ENCODE measurements at places on chromosomes 12 and 14. TPM values are rescaled to one million over a fixed set of nuclear protein-coding genes. Genes with fewer than 3 reads are reported as not detected.

GRCh38 chr14:23544511-23545447 lies 6.8 kb downstream of the ZFHX2 start:
- no peaks in the 10 kb centered on the region for H3K36me3 ChIP-seq
- peaks cover 2% of the 10 kb centered on the region for H3K4me1 ChIP-seq
- no peak overlapping the region for H3K27ac ChIP-seq
- H3K27me3 ChIP-seq: no peaks in the 10 kb centered on the region
- H3K4me3 ChIP-seq: no peak overlapping the region

GRCh38 chr12:96364092-96364700 lies 36.0 kb downstream of the CDK17 start:
- no peak overlapping the region for H3K4me3 ChIP-seq
- peaks cover 35% of the 10 kb centered on the region for H3K4me1 ChIP-seq
- H3K27ac ChIP-seq: no peak overlapping the region
- peaks cover 7% of the 10 kb centered on the region for H3K36me3 ChIP-seq

- H3K27ac ChIP-seq: no peak overlapping the region
- H3K36me3 ChIP-seq: no peaks in the 10 kb centered on the region
- H3K4me3 ChIP-seq: no peak overlapping the region
- peaks cover 91% of the 10 kb centered on the region for H3K27me3 ChIP-seq
- H3K4me1 ChIP-seq: no peaks in the 10 kb centered on the region
Observed at GRCh38 chr12:114694436-114695304, 10.7 kb upstream of the TBX3 start.

DNA sequence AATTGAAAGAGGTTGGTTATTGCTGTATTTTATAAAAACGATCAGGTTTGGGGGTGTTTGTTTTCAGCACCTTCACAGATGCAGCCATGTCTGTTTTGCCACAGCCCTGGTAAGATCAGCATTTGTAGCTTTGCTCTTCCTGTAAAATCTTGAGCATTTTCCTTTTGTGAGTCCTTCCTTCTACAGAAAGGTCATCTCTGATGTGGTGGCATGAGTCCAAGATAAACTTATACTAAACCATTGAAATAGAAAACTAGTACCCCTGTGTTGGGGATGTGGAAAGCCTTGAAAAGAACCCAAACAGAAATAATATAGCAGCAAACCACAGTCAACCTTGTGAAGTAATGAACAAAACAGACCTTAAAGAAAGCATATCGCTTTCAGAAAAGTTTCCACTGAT lies 85.5 kb downstream of the TGFB3 start:
- H3K27ac ChIP-seq: no peak overlapping the region
- H3K27me3 ChIP-seq: no peaks in the 10 kb centered on the region
- no peak for DNase-seq
- no peaks in the 10 kb centered on the region for H3K36me3 ChIP-seq

- no peak for DNase-seq
- no peaks in the 10 kb centered on the region for H3K27me3 ChIP-seq
- no peak overlapping the region for H3K27ac ChIP-seq
- no peaks in the 10 kb centered on the region for H3K4me1 ChIP-seq
- no peaks in the 10 kb centered on the region for H3K36me3 ChIP-seq
- H3K4me3 ChIP-seq: no peak overlapping the region
Observed at GRCh38 chr12:109539508-109539907, 33.8 kb downstream of the MMAB start.

DNA sequence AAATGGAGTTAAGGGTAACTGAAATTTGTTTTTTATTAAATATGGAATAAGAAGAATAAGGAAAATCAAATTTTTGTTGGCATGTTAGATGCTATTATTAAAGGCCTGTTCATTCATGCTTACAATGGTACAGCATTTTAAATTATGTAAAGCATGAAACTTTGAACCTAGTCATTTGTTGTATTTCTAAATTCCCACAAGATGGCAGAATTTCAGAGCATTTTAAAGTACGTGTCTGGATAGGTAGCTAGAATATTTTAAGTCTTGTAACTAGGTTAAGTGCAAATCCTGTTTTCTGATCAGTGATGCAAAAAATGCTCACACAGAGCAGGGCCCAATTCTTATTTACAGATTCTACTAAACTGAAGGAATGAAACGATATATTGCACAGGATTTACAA lies 585.6 kb upstream of the MIS18BP1 start:
- H3K4me1 ChIP-seq: no peaks in the 10 kb centered on the region
- DNase-seq: no peak
- H3K36me3 ChIP-seq: no peaks in the 10 kb centered on the region
- no peak overlapping the region for H3K4me3 ChIP-seq
- H3K27me3 ChIP-seq: no peaks in the 10 kb centered on the region

- DNase-seq: no peak
- H3K27me3 ChIP-seq: no peaks in the 10 kb centered on the region
- no peaks in the 10 kb centered on the region for H3K36me3 ChIP-seq
- no peak overlapping the region for H3K4me3 ChIP-seq
Observed at GRCh38 chr12:84857525-84858208, 54.9 kb downstream of the SLC6A15 start.

GRCh38 chr14:89773644-89774316 lies 180.8 kb downstream of the EFCAB11 start:
- no peak overlapping the region for H3K27ac ChIP-seq
- H3K36me3 ChIP-seq: no peaks in the 10 kb centered on the region
- peak; percentile 84 for DNase-seq

DNA sequence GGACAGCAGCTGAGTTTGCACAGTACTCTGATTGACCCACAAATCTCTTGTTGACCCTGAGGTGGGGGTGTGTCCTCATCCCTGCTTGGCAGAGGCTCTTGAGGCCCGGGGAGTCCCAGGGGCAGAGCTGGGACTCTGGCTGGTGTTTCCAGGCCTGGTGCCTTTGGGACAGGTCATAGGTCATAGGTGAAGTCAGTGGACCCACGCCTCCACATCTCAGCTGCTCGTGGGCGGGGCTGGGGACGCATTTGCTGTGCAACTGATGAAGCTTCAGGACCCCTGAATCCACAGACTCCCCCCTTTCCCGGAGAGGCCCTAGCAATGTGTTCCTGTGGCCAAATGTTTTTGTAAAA lies 408 bp upstream of the CACNA2D4 start:
- DNase-seq: peak; percentile 54
- no peaks in the 10 kb centered on the region for H3K36me3 ChIP-seq
- H3K27ac ChIP-seq: no peak overlapping the region
- H3K4me1 ChIP-seq: peaks cover 14% of the 10 kb centered on the region

GRCh38 chr12:44774815-44775411 lies 101.2 kb downstream of the NELL2 start:
- peaks cover 6% of the 10 kb centered on the region for H3K36me3 ChIP-seq
- no peak overlapping the region for H3K4me3 ChIP-seq
- H3K27ac ChIP-seq: no peak overlapping the region
- peaks cover 5% of the 10 kb centered on the region for H3K4me1 ChIP-seq

GRCh38 chr12:5272018-5272785 lies 159.7 kb upstream of the NTF3 start:
- DNase-seq: no peak
- no peak overlapping the region for H3K4me3 ChIP-seq
- no peaks in the 10 kb centered on the region for H3K36me3 ChIP-seq
- no peaks in the 10 kb centered on the region for H3K4me1 ChIP-seq

- peaks cover 50% of the 10 kb centered on the region for H3K36me3 ChIP-seq
- peak; percentile 96 for DNase-seq
- H3K4me1 ChIP-seq: peaks cover 19% of the 10 kb centered on the region
- H3K27me3 ChIP-seq: no peaks in the 10 kb centered on the region
- H3K27ac ChIP-seq: peak within 1 kb of the TSS; percentile 94
- H3K4me3 ChIP-seq: peak within 1 kb of the TSS; percentile 93
Observed at GRCh38 chr12:123601602-123602489, at the start of gene DDX55. DDX55 (plus strand) TSS chr12:123602099; CDS start chr12:123602149, 50 bp downstream.

GRCh38 chr14:20469890-20470602 lies 840 bp downstream of the PNP start:
- H3K27ac ChIP-seq: peak overlapping the region; percentile 100
- peak; percentile 82 for DNase-seq
- peaks cover 42% of the 10 kb centered on the region for H3K36me3 ChIP-seq
- H3K4me3 ChIP-seq: peak overlapping the region; percentile 95
- H3K4me1 ChIP-seq: peaks cover 40% of the 10 kb centered on the region

- no peaks in the 10 kb centered on the region for H3K27me3 ChIP-seq
- peaks cover 58% of the 10 kb centered on the region for H3K36me3 ChIP-seq
- H3K4me3 ChIP-seq: no peak overlapping the region
- H3K27ac ChIP-seq: no peak overlapping the region
Observed at GRCh38 chr14:56630707-56631106, 51.1 kb downstream of the TMEM260 start.

DNA sequence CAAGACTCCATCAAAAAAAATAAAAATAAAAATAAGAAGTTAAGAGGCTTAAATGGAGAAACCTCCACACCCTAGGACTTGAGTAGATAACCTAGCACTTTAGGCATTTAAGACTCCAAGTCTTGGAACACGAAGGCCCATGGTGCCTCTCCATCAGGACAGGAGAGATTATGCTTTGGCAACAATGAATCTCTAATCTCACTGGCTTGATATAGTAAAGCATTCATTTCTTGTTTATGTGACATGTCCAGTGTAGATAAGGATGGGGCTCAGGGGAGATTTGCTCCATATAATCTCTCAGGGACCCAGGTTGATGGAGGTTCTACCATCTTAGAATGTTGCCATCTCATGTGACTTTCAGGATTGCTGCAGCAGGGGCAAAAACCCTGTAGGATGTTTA lies 117.7 kb upstream of the FUT8 start:
- no peak overlapping the region for H3K27ac ChIP-seq
- H3K27me3 ChIP-seq: no peaks in the 10 kb centered on the region
- peaks cover 14% of the 10 kb centered on the region for H3K36me3 ChIP-seq
- H3K4me3 ChIP-seq: no peak overlapping the region
- no peak for DNase-seq

DNA sequence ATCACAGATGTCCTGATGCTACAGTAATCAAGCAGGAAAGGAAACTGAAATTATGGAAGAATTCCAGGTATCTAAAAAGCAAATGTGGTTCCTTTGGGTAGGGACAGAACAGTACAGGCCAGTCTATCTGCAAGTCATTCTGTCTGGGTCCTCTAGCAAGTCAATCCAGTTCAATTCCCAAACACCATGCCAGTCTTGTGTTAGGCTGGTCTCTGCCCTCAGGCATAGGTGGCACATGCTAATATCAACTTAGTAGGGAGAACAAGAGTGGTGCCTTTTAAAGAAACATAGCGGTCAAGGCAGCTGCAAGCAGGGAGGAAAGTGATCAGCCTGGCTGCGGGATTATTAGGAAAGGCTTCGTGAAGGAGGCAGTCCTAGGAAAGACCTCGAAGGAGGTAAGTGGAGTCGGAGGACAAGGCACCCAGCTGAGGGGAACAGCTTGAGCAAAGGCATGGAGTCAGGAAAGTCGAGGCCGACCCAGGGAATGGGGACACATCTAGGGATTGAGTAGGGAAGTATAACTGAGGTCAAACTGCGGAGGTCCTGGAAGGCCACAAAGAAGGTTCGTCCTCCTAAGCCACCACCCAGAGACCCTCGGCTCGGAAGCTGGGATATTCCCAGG lies 3.8 kb upstream of the PLEKHG6 start:
- no peak overlapping the region for H3K4me3 ChIP-seq
- no peak overlapping the region for H3K27ac ChIP-seq
- H3K27me3 ChIP-seq: peaks cover 39% of the 10 kb centered on the region
- H3K4me1 ChIP-seq: no peaks in the 10 kb centered on the region
- DNase-seq: no peak
- no peaks in the 10 kb centered on the region for H3K36me3 ChIP-seq

GRCh38 chr12:59973515-59973914 lies 377.7 kb downstream of the SLC16A7 start:
- no peaks in the 10 kb centered on the region for H3K4me1 ChIP-seq
- H3K27ac ChIP-seq: no peak overlapping the region
- no peak for DNase-seq
- no peak overlapping the region for H3K4me3 ChIP-seq
- no peaks in the 10 kb centered on the region for H3K36me3 ChIP-seq
- no peaks in the 10 kb centered on the region for H3K27me3 ChIP-seq

DNA sequence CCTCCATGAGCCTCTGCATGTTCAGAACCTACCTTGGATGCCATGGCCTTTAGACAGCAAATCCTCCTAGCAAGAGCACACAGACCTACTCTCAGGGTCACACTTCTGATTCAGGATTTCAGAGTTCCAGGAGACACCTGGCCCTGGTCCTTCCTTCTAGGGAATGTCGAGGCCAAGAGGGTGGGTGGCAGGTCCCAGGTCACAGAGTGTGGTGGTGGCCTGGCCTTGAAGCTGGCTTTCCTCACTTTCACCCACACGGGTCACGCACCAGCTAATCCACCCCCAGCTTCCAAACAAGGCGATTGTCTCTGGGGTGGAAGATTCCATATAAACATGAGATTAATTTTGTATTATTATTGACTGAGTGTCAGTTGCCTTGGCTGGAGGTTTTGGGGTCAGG lies 328.3 kb upstream of the RTL1 start:
- DNase-seq: no peak
- H3K27me3 ChIP-seq: no peaks in the 10 kb centered on the region
- no peak overlapping the region for H3K4me3 ChIP-seq
- no peaks in the 10 kb centered on the region for H3K4me1 ChIP-seq

DNA sequence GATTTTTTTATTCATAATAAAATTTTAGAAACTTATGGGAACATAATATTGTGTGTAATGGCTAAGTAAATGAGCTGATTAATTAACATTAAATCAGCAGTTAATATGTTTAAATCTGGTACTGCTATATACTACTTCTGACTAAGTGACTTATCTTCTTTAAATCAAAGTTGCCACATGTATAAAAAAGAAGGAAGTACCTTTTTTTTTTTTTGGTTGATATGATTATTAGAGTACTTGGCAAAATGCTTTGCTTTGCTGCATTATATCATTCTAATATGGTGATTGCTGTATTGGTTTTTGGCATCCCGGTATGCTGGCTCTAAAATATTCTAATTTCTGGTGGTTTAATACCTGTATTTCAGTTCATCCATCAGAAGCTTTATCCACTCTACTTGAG lies 319.1 kb upstream of the RGS6 start:
- DNase-seq: no peak
- peaks cover 11% of the 10 kb centered on the region for H3K36me3 ChIP-seq
- H3K27ac ChIP-seq: no peak overlapping the region
- H3K27me3 ChIP-seq: no peaks in the 10 kb centered on the region
- H3K4me1 ChIP-seq: peaks cover 17% of the 10 kb centered on the region
- H3K4me3 ChIP-seq: no peak overlapping the region

DNA sequence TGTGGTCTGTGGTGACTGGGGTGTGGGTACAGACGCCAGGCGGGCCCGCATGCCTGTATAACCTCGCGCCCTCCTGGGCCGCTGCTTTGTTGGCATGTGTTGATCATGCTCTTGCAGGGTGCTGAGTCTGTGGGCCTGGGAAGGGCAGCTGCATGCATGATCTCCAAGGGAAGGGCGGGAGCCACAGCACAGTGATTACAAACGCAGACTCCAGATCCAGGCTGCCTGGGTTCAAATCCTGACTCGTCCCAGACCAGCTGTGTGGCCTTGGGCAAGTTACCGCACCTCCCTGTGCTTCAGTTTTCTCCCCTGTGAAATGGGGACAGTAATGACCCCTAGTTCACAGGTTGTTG lies 24.0 kb downstream of the ADGRD1 start:
- no peak for DNase-seq
- no peak overlapping the region for H3K27ac ChIP-seq
- H3K4me3 ChIP-seq: no peak overlapping the region
- no peaks in the 10 kb centered on the region for H3K4me1 ChIP-seq
- peaks cover 10% of the 10 kb centered on the region for H3K27me3 ChIP-seq
- no peaks in the 10 kb centered on the region for H3K36me3 ChIP-seq

EML5 gene
- total RNA-seq: 0.66 TPM

ST8SIA1 gene
- 0.28 TPM for total RNA-seq

DHRS1 gene
- total RNA-seq: 10.3 TPM

VPS33A gene
- 28.4 TPM for total RNA-seq

AQP2 gene
- total RNA-seq: not detected

KRT72 gene
- total RNA-seq: not detected

Data from activated CD4-positive, alpha-beta T cell treated with anti-CD3 and anti-CD28 coated beads, Interleukin-2, amount 10 ng/mL, durations not matched to agents 24 days and 14 days (primary cell).